ENCODE measurements at places on chromosomes 3 and 15. TPM values are rescaled to one million over a fixed set of nuclear protein-coding genes. Genes with fewer than 3 reads are reported as not detected.

Gene BFSP2
- total RNA-seq, result 0.25 TPM

Gene CCDC33
- total RNA-seq, result 0.25 TPM

Gene PLXND1
- total RNA-seq, result 24.1 TPM

Gene TRPM1
- not detected for total RNA-seq

Gene ALDH1A3
- total RNA-seq, result 3.9 TPM

Gene TUSC2
- total RNA-seq, result 16.5 TPM

Gene CELF6
- total RNA-seq, result 10.3 TPM

Gene NOX5
- not detected for total RNA-seq

Gene VIPR1
- under 0.01 TPM for total RNA-seq

Gene RPL22L1
- 12.5 TPM for total RNA-seq

Gene UNC45A
- total RNA-seq, result 26.1 TPM

Gene IL17RB
- total RNA-seq, result 2.2 TPM

Gene COL6A5
- total RNA-seq, result under 0.01 TPM

Gene GPR27
- 34.2 TPM for total RNA-seq

Gene GRAMD2A
- total RNA-seq, result 0.49 TPM

Gene IL17RD
- total RNA-seq, result 47.5 TPM

Gene VILL
- total RNA-seq, result 9.1 TPM

Gene SNTN
- not detected for total RNA-seq

Gene GOLGA8H
- 0.49 TPM for total RNA-seq

Gene CPA3
- total RNA-seq, result not detected

Gene ITIH1
- total RNA-seq, result not detected

Gene ISLR
- total RNA-seq, result 12.0 TPM

Gene CYP1A2
- total RNA-seq, result not detected

Gene DZIP1L
- 4.9 TPM for total RNA-seq

Measured in temporal lobe (tissue), 4 donors.